Aorta (tissue), 5 donors: ENCODE measurements at places on chromosomes 1 and 21. TPM values are rescaled to one million over a fixed set of nuclear protein-coding genes. Genes with fewer than 3 reads are reported as not detected.

DNA sequence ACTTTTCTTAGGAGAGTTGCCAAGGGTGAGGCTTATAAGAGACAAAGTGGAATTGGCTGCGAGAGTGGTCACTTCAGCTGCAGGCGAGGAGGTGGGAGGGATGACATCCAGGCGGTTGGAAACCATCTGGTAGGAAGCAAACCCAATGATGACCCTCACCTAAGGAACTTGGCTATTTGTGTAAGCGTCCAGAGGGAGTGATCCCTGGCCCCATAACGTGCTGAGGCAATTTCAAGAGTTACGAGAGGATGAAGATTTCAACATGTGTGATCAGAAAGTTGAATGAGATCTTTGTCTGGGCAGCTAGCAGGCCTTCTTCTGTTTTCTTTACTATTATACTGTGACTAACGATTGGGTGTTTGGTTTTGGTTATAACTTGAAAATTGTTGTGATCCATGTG lies 102.7 kb upstream of the VANGL1 start:
- no peak for DNase-seq
- H3K27ac ChIP-seq: no peak overlapping the region
- no peaks in the 10 kb centered on the region for H3K36me3 ChIP-seq
- H3K27me3 ChIP-seq: no peaks in the 10 kb centered on the region
- H3K4me1 ChIP-seq: no peaks in the 10 kb centered on the region
- no peak overlapping the region for H3K4me3 ChIP-seq

- H3K36me3 ChIP-seq: no peaks in the 10 kb centered on the region
- H3K4me3 ChIP-seq: no peak overlapping the region
- no peak for DNase-seq
- no peak overlapping the region for H3K27ac ChIP-seq
Measured at GRCh38 chr1:59126366-59126765, 170.5 kb upstream of the FGGY start.

- H3K4me3 ChIP-seq: no peak overlapping the region
- H3K4me1 ChIP-seq: no peaks in the 10 kb centered on the region
- H3K36me3 ChIP-seq: no peaks in the 10 kb centered on the region
- H3K27ac ChIP-seq: no peak overlapping the region
- no peak for DNase-seq
- no peaks in the 10 kb centered on the region for H3K27me3 ChIP-seq
Measured at GRCh38 chr1:231407049-231407448, 15.0 kb downstream of the EGLN1 start.

CASZ1 gene
- total RNA-seq: 39.0 TPM

DNA sequence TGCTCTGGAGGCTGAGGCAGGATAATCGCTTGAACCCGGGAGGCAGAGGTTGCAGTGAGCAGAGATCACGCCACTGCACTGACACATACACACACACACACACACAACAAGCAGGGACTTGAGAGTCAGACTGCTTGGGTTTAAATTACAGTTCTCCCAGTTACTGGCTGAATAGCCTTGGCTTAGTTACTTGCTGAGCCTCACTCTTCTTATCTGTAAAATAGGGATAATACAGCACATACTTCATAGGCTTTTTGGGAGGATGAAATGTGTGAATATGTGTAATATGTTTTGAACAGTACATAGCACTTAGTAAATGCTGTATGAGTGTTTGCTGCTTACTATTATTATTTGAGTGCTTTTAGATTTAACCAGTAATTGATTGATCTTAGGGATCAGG lies 23.8 kb downstream of the CDC42 start:
- no peaks in the 10 kb centered on the region for H3K36me3 ChIP-seq
- no peak overlapping the region for H3K4me3 ChIP-seq
- DNase-seq: no peak
- H3K27ac ChIP-seq: no peak overlapping the region
- peaks cover 16% of the 10 kb centered on the region for H3K4me1 ChIP-seq
- no peaks in the 10 kb centered on the region for H3K27me3 ChIP-seq

CAMK1G gene
- 0.72 TPM for total RNA-seq

DNA sequence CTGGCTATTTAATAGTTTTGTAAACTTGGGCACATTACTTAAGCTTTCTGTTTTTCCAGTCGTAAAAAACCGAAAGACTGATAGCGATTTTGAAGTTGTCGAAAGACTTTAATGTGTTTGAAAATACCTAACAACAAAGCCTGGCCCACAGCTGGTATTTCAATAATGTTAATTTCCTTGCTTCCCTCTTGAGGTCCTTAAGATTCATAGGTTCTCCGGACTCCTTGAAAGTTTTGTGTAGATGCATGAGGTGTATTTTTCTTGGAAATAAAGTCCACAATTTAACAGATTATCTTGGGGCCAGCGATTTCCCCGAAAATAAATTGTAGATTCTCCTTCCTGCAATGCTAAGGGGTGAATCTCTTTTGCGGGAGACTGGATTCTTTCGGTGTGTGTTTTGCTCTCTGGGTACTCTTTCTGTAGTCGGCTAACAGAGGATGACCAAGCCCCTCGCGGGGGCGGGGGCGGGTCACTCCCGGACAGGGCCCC lies 735 bp upstream of the YTHDF2 start:
- DNase-seq: no peak
- peak overlapping the region; percentile 16 for H3K4me3 ChIP-seq
- H3K4me1 ChIP-seq: no peaks in the 10 kb centered on the region
- no peaks in the 10 kb centered on the region for H3K36me3 ChIP-seq
- H3K27ac ChIP-seq: no peak overlapping the region

- H3K27ac ChIP-seq: no peak overlapping the region
- H3K27me3 ChIP-seq: no peaks in the 10 kb centered on the region
- H3K4me3 ChIP-seq: no peak overlapping the region
- no peaks in the 10 kb centered on the region for H3K36me3 ChIP-seq
- DNase-seq: no peak
Measured at GRCh38 chr1:59682396-59683080, 132.2 kb upstream of the HOOK1 start.

CYP4A11 gene
- total RNA-seq: 0.15 TPM

NBPF19 gene
- 37.5 TPM for total RNA-seq

S100A2 gene
- 1.8 TPM for total RNA-seq

DNA sequence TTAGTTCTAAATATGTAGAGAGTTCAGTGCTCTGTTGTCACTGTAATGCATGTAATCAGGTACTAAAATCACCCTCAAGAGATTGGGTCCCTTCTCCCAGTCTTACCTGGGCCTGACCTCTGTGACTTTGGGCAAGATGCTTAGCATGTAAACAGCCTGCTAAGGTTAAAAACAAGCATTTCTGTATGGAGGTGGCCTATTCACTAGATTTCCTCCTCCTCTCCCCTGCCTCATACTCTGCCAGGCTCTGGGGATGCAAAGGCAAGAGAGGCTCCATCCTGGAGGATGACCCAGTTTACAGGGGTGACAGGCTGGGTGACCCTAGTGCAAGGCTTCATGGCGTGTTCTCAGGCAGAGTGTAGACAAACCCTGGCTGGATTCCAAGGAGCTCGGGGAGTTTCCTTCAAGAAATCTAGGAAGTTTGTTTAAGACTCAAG lies 28.8 kb downstream of the VANGL2 start:
- H3K36me3 ChIP-seq: no peaks in the 10 kb centered on the region
- no peaks in the 10 kb centered on the region for H3K27me3 ChIP-seq
- H3K4me3 ChIP-seq: no peak overlapping the region
- H3K4me1 ChIP-seq: no peaks in the 10 kb centered on the region
- DNase-seq: no peak
- no peak overlapping the region for H3K27ac ChIP-seq

CD53 gene
- 38.3 TPM for total RNA-seq

- no peak overlapping the region for H3K4me3 ChIP-seq
- DNase-seq: no peak
- H3K27ac ChIP-seq: peak overlapping the region; percentile 25
- H3K27me3 ChIP-seq: no peaks in the 10 kb centered on the region
- peaks cover 6% of the 10 kb centered on the region for H3K4me1 ChIP-seq
Measured at GRCh38 chr1:164605254-164606091, 46.5 kb downstream of the PBX1 start.

LYPD8 gene
- total RNA-seq: not detected

DDR2 gene
- total RNA-seq: 124 TPM

- no peak for DNase-seq
- H3K4me1 ChIP-seq: no peaks in the 10 kb centered on the region
Measured at GRCh38 chr1:41980827-41981653, 62.3 kb upstream of the HIVEP3 start.

GRCh38 chr1:116870300-116870699 lies 39.4 kb upstream of the PTGFRN start:
- no peaks in the 10 kb centered on the region for H3K36me3 ChIP-seq
- no peak overlapping the region for H3K4me3 ChIP-seq
- H3K27ac ChIP-seq: no peak overlapping the region
- no peaks in the 10 kb centered on the region for H3K27me3 ChIP-seq
- H3K4me1 ChIP-seq: no peaks in the 10 kb centered on the region
